ENCODE measurements at places on chromosomes 5 and 9. TPM values are rescaled to one million over a fixed set of nuclear protein-coding genes. Genes with fewer than 3 reads are reported as not detected.

Gene HRH2
- total RNA-seq, result 2.6 TPM

Gene ANKRD34B
- total RNA-seq, result 0.39 TPM

Gene SCGB3A2
- total RNA-seq, result not detected

Gene SPOCK1
- total RNA-seq, result 31.8 TPM

Gene CORO2A
- total RNA-seq, result 1.7 TPM

Gene OBP2B
- total RNA-seq, result not detected

Gene MZB1
- total RNA-seq, result 0.59 TPM

Gene ENHO
- total RNA-seq, result 63.9 TPM
